ENCODE measurements at places on chromosomes 11 and 22. TPM values are rescaled to one million over a fixed set of nuclear protein-coding genes. Genes with fewer than 3 reads are reported as not detected.

Gene E2F8
- total RNA-seq, result 2.5 TPM

Gene DEUP1
- total RNA-seq, result 1.3 TPM

Gene SNAP29
- 12.3 TPM for total RNA-seq

Gene ARHGAP20
- 13.7 TPM for total RNA-seq

Gene A4GALT
- 9.8 TPM for total RNA-seq

Gene FOXR1
- total RNA-seq, result not detected

Gene GAB4
- not detected for total RNA-seq

Gene NAV2
- total RNA-seq, result 23.4 TPM

Gene SAA4
- total RNA-seq, result not detected

Gene CD3E
- total RNA-seq, result 0.55 TPM

Gene ZNRF3
- 12.2 TPM for total RNA-seq

Gene MMP10
- total RNA-seq, result 1.3 TPM

Gene MPPED2
- total RNA-seq, result 142 TPM

Gene C11orf42
- not detected for total RNA-seq

Gene PHF21B
- 13.1 TPM for total RNA-seq

Gene SLCO2B1
- total RNA-seq, result 9.3 TPM

Gene SCGB1D2
- not detected for total RNA-seq

Gene IFITM10
- 9.5 TPM for total RNA-seq

Gene OR6A2
- total RNA-seq, result 0.55 TPM

Gene MMP1
- not detected for total RNA-seq

Gene RASGRP2
- total RNA-seq, result 10.9 TPM

Gene NEU3
- 20.1 TPM for total RNA-seq

Gene LRP5
- total RNA-seq, result 74.4 TPM

Gene CATSPER1
- not detected for total RNA-seq

Gene MCHR1
- 1.6 TPM for total RNA-seq

Gene OR5D16
- total RNA-seq, result not detected

Gene CRYAB
- 492 TPM for total RNA-seq

Gene ZBTB16
- 26.2 TPM for total RNA-seq

Gene MMP27
- total RNA-seq, result 1.2 TPM

Gene CCDC73
- not detected for total RNA-seq

Gene C22orf15
- total RNA-seq, result 0.88 TPM

Gene OR51E2
- total RNA-seq, result 2.1 TPM

Gene PACS1
- 49.3 TPM for total RNA-seq

Gene ACTN3
- 0.49 TPM for total RNA-seq

Gene RTN4RL2
- total RNA-seq, result 0.93 TPM

Gene DUSP8
- 10.9 TPM for total RNA-seq

Gene EIF3D
- total RNA-seq, result 272 TPM

Gene KDM4D
- total RNA-seq, result 2.3 TPM

Gene AGBL2
- 4.2 TPM for total RNA-seq

Gene OR5AN1
- total RNA-seq, result not detected

Gene OSM
- 0.77 TPM for total RNA-seq

Gene KLHL35
- total RNA-seq, result 16.1 TPM

Gene CNGA4
- total RNA-seq, result 0.27 TPM
